Pancreas (tissue), 10 donors: ENCODE measurements at places on chromosomes 12 and 14.

- DNase-seq = no peak
Measured at GRCh38 chr12:84512751-84513150, 399.8 kb downstream of the SLC6A15 start.

DNA sequence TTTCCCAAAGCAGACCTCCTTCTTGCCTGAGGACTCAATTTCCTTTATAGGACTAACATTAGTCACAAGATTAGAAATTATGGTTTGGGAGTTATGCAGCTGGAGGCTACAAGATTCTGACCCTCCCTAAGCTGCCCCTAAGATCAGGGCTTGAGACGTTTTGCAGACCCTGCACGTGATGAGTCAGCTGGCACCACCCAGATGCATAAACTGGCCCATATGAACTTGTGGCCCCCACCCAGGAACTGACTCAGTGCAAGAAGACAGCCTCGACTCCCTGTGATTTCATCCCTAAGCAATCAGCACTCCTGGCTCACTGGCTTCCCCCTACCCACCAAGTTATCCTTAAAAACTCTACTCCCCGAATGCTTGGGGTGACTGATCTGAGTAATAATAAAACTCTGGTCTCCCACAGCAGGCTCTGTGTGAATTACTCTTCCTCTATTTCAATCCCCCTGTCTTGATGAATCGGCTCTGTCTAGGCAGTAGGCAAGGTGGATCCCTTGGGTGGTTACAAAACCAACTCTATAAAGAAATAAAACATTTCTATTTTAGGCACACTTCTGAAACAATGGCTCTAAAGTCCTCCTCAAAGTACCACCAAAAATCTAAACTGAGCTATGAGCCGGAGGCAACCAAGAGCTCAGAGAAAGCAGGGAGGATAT lies 233.4 kb downstream of the TMEM132D start:
- no peak for DNase-seq

DNA sequence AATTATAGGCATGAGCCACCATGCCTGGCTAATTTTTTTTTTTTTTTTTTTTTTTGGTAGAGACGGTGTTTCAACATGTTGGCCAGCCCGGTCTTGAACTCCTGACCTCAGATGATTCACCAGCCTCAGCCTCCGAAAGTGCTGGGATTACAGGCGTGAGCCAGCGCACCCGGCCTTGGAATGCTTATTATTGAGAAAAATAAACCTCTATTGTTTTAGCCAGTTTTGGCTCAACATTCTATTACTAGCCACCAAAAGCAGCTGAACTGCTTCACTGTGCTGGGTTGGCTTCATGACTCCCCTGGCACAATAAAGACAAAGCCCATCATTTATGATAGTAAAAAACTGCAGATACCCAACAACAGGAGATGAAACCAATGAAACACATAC lies 93.5 kb upstream of the CEP83 start:
- no peak for DNase-seq

DNA sequence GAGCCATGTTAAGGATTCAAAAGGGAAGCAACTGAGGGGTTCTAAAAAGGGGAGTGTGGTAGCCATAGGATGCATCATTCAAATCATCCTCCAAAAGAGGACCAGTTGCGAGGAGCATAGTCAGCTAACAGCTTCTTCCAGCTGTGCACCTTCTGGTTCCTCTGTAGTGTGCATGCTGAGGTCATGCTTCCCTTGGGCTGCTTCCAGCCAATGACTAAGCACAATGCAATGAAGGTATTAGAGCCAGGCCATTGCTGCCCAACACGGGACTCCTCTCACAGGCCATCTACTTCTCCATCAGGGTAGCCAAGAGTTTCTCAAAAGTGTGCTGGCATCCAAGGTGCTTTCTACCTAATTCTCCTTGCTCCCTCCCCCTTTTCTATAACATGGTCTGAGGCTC lies 69.2 kb upstream of the ARID2 start:
- DNase-seq = peak; percentile 23

- DNase-seq = no peak
Measured at GRCh38 chr14:73014105-73014504, 12.8 kb downstream of the ZFYVE1 start.

GRCh38 chr12:121237415-121237814 lies 27.5 kb downstream of the P2RX4 start:
- peak; percentile 78 for DNase-seq
